ENCODE measurements at places on chromosomes 16 and 17.

GRCh38 chr17:2061441-2061958, 6.6 kb downstream of the HIC1 start:
- DNase-seq, result no peak

DNA sequence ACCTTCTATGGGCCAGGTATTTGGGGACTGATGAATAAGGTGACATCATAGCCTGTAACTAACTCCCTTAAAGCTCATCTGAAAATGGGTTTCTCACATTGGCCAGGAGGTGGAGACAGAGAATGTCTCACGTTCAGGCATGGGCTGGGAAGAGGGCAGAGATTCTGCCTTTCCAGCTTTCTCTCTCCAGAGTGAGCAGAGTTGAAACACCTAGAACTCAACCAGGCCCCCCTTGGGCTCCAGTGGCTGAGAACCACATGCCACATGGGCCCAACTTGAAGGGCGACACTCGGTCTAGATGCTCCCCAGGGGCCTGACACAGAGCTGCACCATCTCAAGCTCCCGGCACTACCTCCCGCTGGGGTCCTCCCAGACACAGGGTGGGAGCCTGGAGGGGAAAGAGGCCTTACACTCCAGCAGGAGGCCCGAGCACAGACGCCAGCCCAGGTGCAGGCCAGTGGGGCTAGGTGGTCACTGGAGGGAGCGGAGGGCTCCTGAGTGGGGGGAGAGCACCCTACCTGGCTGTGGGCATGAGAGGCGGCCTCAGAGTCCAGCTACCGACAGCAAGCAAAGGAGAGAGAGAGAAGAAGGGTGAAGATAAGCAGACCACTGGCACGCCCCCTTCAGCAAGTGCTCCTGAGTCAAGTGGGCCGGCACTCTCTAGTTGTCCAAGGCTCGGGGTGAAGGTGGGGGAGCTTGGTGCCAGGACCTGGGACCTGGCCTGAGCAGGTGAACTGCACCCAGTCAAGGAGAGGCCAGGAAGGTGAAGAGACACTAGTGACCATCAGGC, 55.9 kb downstream of the MYO18A start:
- DNase-seq, result peak; percentile 35

DNA sequence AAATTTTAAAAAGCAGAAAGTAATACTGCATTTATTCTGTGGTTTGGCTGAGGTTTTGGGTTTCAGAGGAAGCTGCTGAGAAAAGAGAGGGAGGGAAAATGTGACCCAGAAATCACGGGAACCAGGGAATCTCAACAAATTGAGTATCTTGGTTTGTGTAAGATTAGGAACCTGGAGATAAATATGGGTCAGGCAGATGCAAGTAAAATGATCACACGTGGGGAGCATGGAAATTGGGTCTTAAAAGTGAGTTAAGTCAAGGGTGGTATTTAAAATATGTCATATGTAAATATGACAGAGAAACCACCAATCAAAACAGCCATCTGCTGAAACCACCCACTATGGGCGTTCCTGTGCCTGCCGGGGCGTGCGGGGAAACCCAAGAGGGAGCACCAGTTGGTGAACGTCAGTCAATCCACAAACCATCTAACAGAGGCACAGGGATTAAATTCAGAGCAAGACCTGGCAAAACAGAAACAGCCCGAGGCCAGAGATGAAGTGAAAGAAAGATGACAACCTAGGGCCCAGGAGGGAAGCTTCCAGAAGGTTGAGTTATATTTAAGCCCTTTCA, 33.4 kb downstream of the CDH13 start:
- DNase-seq, result no peak

- DNase-seq, result no peak
Observed at GRCh38 chr16:3195975-3196374, 8.0 kb downstream of the OR1F1 start.

- no peak for DNase-seq
Observed at GRCh38 chr16:67241008-67241900, 6.0 kb downstream of the FHOD1 start.
